Stimulated activated CD4-positive, alpha-beta T cell treated with anti-CD3 and anti-CD28 coated beads, Interleukin-2, amount 100 ng/mL, for 4 hours (primary cell): ENCODE measurements at places on chromosomes 2 and 18.

DNA sequence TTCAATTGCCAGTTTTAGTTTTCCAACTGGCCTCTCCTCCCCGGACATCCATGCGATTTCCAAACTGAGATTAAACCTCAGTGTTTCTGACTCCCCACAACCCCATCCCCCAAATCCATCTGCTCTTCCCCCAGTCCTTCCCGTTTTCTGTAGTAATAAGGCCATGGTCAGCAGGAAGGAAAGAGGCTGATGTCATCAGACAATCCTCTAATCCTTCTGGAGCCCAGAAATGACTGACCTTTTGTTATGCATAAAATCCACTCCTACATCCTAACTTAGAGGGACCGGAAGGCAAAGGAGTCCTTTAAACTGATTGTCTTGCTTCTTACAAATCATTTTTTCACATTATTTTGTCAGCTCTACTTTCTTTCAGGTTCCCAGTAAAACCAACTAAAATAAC lies 155.8 kb downstream of the INO80D start:
- DNase-seq, result no peak

DNA sequence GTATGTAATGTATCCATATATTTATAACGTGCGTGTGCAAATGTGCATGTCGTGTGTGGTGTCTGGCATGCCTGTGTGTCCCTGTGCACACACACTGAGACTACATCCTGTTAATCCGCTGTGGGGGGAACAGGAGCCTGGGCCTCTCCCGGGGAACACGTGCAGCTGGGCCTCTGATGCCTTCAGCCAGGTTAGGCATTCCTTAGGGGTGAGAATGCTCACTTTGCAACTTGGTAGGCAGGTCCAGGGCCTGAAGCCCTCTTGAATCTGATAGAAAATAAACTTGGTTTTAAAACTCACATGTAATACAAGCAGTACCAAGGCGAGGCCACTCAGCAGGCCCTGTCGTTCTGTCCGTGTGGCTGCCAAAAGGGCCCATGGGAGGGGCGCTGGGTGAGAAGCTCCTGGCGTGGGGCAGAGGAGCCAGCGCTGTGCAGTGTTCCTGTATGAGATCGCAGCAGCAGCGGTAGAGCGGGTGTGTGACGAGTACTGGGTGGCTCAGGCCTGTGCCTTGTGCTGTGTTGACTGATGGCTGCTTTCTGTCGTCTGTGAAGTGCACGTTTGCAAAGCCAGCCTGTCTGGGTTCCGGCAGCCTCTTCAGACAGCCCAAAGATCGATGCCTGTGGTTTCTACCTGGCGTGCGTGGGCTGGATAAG lies 16.2 kb downstream of the SALL3 start:
- no peak for DNase-seq

- no peak for DNase-seq
These were observed 45.6 kb downstream of the NGEF start for GRCh38 chr2:232967474-232967873.

DNA sequence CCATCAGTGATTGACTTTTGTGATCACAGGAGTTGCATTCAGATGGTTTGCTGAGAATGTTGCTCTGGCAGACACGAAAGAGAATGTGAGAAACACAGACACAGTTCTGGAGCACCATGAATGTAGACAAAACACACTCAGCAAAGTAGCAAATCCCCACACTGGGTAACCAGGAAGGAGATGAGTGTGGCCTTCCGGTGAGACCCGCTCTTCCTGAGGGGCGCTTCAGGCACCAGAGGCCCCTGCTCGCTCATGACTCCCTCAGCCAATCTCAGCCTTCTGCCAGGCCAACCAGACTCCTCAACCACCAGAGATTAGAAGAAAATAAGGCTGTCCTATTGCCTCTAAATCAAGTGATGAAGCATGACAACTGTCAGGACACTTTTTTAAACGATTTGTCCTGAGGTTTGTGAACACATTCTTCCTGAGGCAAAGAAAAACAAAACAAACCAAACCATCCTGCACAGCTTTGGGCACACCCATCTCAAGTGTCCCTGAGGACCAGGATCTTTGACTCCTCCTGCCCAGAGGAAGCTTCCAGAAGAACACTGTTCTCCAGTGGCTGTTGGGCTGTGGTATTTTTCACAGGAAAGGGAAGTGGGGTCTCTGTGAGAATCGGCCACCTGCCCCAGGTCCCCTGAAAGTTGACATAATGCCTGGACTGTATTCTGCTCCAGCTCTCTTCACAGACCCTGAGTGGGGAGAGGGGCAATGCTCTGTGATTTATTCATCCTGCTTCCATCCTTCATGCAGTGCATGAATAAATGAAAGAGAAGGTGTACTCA lies 152.8 kb downstream of the BCL11A start:
- DNase-seq, result no peak

- no peak for DNase-seq
These were observed 53.9 kb upstream of the NRP2 start for GRCh38 chr2:205628422-205628821.

- DNase-seq, result no peak
These were observed 55.2 kb downstream of the CCDC88A start for GRCh38 chr2:55364189-55365055.

DNA sequence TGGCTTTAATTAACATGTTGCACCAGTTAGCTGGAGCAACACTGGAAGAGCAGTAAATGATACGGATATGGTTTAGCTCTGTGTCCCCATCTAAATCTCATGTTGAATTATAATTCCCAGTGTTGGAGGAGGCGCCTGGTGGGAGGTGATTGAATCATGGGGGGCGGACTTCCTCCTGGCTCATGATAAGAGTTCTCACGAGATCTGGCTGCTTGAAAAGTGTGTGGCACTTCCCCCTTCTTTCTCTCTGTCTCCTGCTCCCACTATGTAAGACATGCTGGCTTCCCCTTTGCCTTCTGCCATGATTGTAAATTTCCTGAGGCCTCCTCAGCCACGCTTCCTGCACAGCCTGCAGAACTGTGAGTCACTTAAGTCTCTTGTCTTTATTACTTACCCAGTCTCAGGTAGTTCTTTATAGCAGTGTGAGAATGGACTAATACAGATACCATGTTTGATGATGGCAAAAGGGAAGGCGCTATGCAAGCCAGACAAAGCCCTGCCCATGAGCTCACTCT lies 963.6 kb downstream of the SOCS6 start:
- DNase-seq, result no peak

GRCh38 chr2:172995323-172996244 lies 80.1 kb upstream of the MAP3K20 start:
- no peak for DNase-seq

- DNase-seq, result no peak
These were observed 87.7 kb downstream of the DSEL start for GRCh38 chr18:67428805-67429204.

DNA sequence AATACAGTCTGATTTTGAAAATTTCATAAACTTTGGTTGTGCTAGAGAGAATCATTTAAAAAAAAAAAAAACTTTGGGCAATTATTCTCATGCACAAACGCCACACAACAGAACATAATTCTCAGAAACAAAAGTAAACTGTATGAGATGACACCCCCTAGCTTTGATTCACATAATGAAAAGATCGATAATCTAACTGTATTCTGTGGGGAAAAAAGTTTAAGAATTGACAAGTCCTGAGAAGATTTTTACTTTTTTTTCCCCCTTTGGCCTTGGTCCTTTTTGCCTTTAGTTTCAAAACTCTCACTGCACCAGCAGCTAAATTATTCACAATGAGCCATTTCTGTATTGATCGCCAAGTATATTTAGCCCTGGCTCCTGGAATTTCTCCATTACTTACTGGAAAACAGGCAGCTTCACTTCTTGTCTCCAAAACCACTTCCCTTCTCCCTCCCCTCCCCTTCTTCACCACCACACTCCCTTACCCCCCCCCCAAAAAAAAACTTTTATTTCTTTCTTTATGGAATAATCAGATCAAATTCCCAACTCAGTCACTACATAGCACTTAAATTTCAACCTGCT lies 2.0 kb downstream of the IKZF2 start:
- no peak for DNase-seq

DNA sequence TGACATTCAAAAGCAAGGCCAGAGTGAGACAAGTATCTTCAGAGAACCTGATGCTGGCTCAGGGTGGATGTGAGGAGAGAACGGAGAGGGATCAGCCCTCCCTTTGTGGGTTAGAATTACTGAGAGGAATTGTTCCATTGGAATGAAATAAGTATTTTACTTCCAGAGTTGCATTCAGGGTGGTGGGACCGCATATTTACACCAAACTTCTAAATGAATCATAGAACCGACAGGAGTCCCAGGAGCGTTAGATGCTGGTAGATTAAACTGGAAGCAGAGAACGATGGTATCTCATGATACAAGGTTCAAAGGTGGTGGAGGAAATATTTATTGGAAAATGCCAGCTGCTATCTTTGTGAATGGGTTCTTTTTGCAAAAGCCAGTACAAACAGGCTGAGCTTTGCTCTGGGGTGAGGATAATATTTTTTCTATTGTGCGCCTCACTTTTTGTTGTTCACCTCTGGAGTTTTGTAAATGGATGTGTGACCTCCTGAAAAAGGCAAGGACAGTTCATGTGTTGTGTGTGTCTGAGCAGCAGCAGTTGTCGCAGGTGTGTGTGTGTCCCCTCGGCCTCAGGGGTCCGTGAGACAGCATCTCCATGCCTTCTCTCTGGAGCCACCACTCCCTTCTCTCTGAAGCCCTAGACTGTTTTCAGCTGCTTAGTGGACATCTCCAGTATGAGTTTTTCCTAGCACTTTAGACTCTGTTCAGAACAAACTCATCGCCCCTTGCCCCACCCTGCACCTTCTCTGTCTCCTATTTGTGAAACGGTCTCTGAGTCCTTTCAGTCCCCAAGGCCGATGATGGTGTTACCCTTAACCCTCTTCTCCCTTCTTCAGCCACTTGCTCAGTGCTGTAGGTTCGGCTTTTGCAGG lies 17.8 kb downstream of the MTCL1 start:
- no peak for DNase-seq

DNA sequence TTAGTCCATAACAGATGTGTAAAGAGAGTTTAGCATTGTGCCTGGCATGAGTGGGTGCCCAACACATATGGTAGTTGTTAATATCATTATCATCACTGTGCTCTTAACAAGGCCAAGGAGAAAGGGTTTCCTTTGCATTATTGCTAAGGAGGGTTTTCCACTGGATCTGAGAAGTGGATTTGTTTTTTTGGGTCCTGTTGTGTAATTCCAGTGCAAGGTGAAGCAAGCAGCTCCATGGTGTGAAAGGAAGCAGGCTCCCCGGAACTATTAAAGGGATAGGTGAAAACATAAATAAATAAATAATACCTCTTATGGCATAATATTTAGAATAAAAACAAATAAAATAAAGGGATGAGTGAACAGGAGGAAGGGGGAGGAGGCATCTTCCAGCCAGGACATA lies 65.3 kb downstream of the MTCL1 start:
- DNase-seq, result no peak

DNA sequence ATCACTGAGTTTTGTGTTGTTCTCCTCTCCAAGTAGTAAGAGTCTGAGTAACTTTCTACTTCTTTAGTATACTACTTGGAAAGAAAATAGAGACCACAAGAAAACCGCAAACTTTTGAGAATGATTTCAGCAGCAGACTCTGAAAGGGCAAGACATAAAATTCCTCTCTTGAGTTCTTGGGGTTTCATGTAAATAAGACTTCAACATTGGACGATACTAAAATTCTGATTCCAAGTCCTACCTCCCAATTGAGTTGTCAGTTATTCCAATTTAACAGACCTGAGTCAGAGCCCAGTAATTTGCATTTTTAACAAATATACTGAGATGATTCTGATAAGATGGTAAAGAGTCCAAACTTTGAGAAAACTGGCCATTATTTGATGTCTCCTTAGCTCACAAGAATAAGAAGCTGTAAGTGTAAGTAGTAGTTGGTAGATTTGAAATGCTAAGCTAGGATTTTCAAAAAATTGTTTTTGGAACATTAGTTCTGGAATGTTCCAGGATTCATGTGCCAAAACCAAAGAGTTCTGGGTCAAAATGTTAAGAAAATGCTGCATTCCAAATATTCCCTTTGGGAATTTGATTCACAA lies 261.6 kb upstream of the SPOPL start:
- DNase-seq, result no peak

DNA sequence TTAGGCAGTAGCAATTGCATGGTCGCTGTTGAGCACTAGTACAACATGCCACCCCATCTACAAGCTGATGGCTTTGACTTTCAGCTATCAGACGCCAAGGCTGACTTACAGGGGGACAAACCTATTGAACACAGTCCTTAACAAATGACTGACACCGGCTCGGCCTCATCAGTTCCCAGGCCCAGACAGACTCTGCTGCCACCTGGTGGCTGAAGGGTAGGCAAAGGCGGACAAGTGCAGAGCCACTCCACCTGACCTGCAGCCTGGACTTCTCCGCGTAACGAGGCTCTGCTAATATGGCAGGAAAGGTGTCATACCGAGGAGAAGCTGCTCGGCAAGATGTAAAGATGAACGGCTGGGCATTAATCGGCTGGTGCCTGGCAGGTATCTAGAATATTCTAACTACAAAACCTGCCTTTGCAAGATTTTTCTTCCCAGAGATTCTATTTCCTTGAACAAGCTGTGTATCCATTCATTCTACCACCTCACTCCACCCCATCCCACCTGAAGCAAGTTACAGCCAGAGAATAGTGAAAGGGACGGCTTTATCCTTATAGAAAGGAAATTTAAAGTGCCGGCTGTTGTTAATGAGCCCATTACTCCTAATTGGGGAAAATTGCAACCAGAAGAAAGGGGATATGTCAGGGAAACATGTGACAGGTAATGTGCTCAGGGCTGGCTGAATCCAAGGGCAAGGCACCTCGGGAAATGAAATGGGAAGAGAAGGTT lies 67.4 kb downstream of the STEAP3 start:
- DNase-seq, result peak; percentile 41

DNA sequence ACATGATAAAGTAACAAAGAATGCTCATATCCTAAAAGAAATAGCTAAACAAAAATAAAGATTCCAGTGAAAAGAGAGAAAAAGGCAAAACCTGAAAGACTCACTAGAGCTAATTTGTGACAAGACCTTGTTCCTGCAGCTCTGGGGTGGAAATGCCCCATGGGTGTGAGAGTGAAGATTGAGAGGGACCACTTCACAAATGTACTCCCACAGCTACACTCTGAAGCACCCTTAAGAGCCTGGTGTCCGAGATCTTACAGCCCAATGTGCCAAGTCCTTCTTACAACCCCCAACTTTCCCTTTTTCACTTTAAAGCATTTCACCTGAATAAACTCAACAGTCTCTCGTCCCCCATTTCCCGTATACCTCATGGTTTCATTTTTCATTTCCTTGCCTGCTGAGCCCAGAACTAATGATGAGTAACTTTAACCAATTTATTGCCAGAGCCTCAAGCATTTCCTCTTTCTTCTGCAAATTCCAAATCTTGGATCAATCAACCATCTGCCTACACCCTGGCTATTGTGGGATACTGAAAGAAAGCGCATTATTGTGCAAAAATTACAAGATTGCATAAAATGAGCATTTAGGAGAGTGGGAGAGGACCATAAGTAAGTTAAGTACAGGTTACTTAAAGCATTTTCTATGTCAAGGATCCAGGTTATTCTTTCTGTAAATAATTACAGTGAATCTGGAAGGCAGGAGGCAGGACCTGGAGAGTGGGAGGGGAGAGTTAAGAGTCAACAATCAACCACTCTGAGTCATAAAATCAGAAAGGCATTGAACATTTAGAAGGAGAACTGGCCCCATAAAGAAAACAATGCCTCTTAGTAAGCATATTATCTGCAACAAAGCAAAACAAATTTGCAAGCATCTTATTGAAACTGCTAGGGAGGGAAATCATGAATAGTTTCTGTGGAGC lies 804.4 kb upstream of the CELF4 start:
- DNase-seq, result no peak

- DNase-seq, result no peak
These were observed 130.1 kb upstream of the CDH20 start for GRCh38 chr18:61203151-61203550.
